Natural killer cell (primary cell): ENCODE measurements at places on chromosomes 3 and 15. TPM values are rescaled to one million over a fixed set of nuclear protein-coding genes. Genes with fewer than 3 reads are reported as not detected.

- H3K27ac ChIP-seq, result no peak overlapping the region
- DNase-seq, result no peak
- no peaks in the 10 kb centered on the region for H3K36me3 ChIP-seq
- no peaks in the 10 kb centered on the region for H3K27me3 ChIP-seq
- no peak overlapping the region for H3K4me3 ChIP-seq
These were observed 8.1 kb downstream of the XIRP1 start for GRCh38 chr3:39184081-39184967.

DNA sequence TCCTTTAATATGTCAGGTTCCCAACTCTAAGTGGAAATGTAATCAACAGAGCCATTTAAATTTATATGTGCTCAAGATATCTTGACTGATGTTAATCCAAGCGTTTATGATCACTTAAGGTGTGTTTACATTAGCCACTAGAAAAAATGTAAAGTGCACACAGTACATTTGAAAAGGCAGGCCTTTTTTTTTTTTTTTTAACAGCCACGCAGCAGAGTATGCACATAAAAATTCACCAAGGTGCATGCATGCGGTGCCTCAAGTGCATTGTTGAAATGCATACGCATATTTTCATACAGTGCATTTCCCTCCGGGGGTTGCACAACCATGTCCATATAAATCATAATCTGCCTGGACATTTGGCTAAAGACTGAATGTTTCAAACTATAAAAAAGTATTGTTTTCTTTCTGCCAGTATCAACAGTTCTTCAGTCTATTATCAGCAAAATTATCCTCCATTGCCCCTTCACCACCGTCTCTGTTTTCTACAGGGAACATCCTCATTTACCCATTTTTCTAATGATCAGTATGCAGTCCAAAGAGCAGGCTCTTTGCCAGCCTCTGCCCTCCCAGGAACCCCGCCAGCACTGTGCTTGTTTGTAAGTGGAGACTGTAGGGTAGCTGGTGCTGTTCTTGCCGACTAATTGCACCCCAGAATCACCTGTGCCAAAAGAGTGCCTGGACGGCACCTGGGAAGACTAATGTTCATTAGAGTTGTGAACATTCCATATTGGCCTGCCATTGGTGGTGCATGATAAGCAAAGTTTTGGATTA, 611.2 kb upstream of the CFAP20DC start:
- no peaks in the 10 kb centered on the region for H3K4me1 ChIP-seq
- H3K27ac ChIP-seq, result no peak overlapping the region
- no peak for DNase-seq
- H3K36me3 ChIP-seq, result no peaks in the 10 kb centered on the region
- no peak overlapping the region for H3K4me3 ChIP-seq

- no peaks in the 10 kb centered on the region for H3K27me3 ChIP-seq
- no peaks in the 10 kb centered on the region for H3K4me1 ChIP-seq
- no peaks in the 10 kb centered on the region for H3K36me3 ChIP-seq
These were observed 36.5 kb upstream of the ARNT2 start for GRCh38 chr15:80367661-80368060.

- DNase-seq, result no peak
- H3K4me3 ChIP-seq, result no peak overlapping the region
- H3K27me3 ChIP-seq, result no peaks in the 10 kb centered on the region
- no peak overlapping the region for H3K27ac ChIP-seq
- H3K4me1 ChIP-seq, result no peaks in the 10 kb centered on the region
These were observed 10.2 kb downstream of the ASB7 start for GRCh38 chr15:100612539-100612938.

DNA sequence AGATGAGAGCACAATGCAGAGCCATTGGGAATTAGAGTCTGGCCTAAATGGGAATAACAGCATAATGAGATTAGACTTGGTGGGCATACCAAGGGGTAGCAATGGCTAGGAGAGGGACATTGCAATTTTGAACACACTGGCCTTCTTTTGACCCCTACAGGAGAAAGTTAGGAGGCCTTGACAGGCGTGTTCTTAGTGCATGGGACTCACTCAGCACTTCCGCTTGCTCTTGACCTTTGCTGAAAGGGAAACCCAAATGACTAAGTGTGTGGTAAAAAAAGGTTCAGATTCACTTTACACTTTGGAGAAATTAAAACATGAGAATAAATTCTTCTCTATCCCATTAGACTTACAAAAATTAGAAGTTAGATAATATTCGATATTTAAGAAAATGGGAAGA, 317.4 kb downstream of the DIPK2A start:
- no peaks in the 10 kb centered on the region for H3K4me1 ChIP-seq
- H3K36me3 ChIP-seq, result no peaks in the 10 kb centered on the region
- no peak overlapping the region for H3K4me3 ChIP-seq
- no peak for DNase-seq
- no peak overlapping the region for H3K27ac ChIP-seq

GRCh38 chr15:63634154-63634553, 37.0 kb downstream of the FBXL22 start:
- H3K4me1 ChIP-seq, result no peaks in the 10 kb centered on the region

DNA sequence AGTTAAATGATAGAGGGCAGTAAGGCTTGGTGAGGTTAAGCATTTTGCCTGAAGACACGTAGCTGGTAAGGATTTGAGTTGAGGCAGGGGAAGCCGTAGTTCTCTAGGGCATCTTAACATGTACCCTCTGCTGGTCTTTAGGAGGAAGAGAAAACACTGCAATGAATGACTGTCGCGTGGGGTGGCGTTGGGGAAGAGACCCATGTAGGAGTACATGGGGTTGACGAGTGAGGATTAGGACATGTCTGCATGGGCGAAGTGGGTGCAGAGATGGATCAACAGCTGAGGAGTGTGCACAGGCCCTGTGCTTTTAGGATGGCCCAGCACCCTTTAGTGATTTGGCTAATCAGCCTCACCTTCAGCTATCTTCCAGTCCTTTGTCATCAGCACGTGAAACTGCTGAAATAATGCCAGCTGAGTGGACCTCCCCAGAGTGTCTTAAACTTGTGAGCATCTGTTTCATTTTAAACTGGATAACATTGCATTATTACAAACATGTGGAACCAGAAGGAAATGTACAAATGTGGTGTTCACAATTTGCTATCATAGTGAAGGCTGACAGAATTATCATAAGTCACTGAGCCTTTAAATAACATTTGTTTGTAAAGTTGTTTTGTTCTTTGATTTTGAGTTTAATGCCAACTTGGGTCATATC, 15.3 kb downstream of the P2RY14 start:
- DNase-seq, result no peak
- H3K27ac ChIP-seq, result no peak overlapping the region
- H3K36me3 ChIP-seq, result no peaks in the 10 kb centered on the region

GRCh38 chr15:79606831-79607355, 174.8 kb downstream of the MINAR1 start:
- no peak for DNase-seq
- H3K36me3 ChIP-seq, result no peaks in the 10 kb centered on the region

GRCh38 chr3:49780080-49780974, 6.0 kb downstream of the IP6K1 start:
- no peak overlapping the region for H3K27ac ChIP-seq
- no peak overlapping the region for H3K4me3 ChIP-seq
- peaks cover 8% of the 10 kb centered on the region for H3K36me3 ChIP-seq
- H3K27me3 ChIP-seq, result no peaks in the 10 kb centered on the region
- DNase-seq, result no peak
- H3K4me1 ChIP-seq, result peaks cover 23% of the 10 kb centered on the region

- H3K27me3 ChIP-seq, result no peaks in the 10 kb centered on the region
- peak; percentile 45 for DNase-seq
- H3K4me1 ChIP-seq, result no peaks in the 10 kb centered on the region
- no peak overlapping the region for H3K4me3 ChIP-seq
- no peak overlapping the region for H3K27ac ChIP-seq
- H3K36me3 ChIP-seq, result no peaks in the 10 kb centered on the region
These were observed 148.9 kb upstream of the GBE1 start for GRCh38 chr3:81910244-81910852.

GRCh38 chr3:182947888-182948287, 32.5 kb downstream of the DCUN1D1 start:
- no peaks in the 10 kb centered on the region for H3K4me1 ChIP-seq
- DNase-seq, result peak; percentile 15
- peaks cover 25% of the 10 kb centered on the region for H3K36me3 ChIP-seq
- no peak overlapping the region for H3K27ac ChIP-seq

- H3K4me3 ChIP-seq, result no peak overlapping the region
- H3K27ac ChIP-seq, result no peak overlapping the region
- peak; percentile 91 for DNase-seq
- H3K4me1 ChIP-seq, result no peaks in the 10 kb centered on the region
These were observed 16.6 kb downstream of the TOP2B start for GRCh38 chr3:25648107-25648535.

- DNase-seq, result no peak
- no peak overlapping the region for H3K27ac ChIP-seq
- H3K36me3 ChIP-seq, result peaks cover 4% of the 10 kb centered on the region
- no peak overlapping the region for H3K4me3 ChIP-seq
These were observed 6.0 kb downstream of the MINDY2 start for GRCh38 chr15:58777107-58777506.

ALDH1A3 gene
- total RNA-seq, result not detected

CLDN16 gene
- not detected for total RNA-seq

GPR176 gene
- not detected for total RNA-seq

MEX3B gene
- 1.7 TPM for total RNA-seq

RYR3 gene
- not detected for total RNA-seq

PLCB2 gene
- total RNA-seq, result 432 TPM

CCR3 gene
- total RNA-seq, result not detected

UNC45A gene
- total RNA-seq, result 58.1 TPM
